ENCODE measurements at places on chromosomes 3 and 15.

GRCh38 chr3:121627211-121627610, 33.5 kb downstream of the HCLS1 start:
- DNase-seq, result no peak

- no peak for DNase-seq
Observed at GRCh38 chr3:101138817-101139216, 145.6 kb upstream of the ABI3BP start.

DNA sequence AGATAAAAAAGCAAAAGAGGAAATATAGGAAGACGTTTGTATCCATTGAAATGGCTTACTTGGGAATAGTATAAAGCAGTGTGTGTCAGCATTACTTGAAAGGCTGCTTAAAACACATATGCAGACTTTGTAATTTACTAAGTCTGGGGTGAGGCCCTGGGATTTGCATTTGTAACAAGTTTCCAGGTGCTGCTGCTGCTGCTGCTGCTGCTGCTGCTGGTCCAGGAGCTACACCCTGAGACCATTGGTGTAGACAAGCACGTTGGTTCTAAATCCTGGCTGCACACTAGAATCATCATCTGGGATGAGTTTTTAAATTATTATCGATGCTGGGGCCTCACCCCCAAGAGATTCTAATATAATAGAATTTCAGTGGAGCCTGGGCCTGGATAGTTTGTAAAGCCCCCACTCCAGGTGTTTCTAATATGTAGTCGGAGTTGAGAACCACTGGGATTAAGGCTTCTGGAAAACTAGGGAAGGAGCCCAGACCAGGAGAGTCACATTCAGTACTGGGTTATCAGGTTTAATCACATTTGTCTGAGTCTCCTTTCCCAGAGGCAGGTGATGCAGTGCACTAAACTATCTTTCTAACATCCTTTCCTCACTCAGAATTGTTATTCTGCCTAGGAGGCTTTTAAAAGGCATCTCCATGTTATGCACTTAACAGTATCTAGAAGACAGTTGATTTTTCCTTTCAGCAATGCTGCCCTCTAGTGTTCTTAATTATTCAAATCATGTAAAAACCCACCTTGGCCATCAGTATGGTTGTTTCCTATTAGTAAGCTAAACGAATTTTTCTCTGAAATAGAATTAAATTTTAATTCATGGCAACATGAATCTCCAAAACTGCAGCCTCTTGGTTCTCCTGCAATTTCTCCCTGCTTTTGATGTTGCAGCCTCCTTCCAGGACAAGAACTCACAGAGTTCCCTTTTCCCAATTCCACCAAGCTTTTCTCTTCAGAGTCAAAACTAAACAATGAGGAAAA, 45.4 kb downstream of the SSR3 start:
- DNase-seq, result peak; percentile 42

GRCh38 chr15:29039466-29040369, 153.9 kb downstream of the APBA2 start:
- no peak for DNase-seq

- DNase-seq, result no peak
Observed at GRCh38 chr3:173553635-173554280, 156.2 kb downstream of the NLGN1 start.

DNA sequence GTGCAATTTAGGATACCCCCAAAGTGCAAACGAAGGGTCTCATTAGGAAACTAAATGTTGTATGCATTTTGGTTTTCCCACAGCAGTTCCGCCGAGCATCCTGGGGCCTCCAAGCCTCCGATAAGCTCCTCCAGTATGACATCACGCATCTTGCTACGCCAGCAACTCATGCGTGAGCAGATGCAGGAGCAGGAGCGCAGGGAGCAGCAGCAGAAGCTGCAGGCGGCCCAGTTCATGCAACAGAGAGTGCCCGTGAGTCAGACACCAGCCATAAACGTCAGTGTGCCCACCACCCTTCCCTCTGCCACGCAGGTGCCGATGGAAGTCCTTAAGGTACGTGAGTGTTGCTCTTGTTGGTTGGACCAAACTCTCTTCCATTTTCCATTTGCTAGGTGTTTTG, 120.5 kb upstream of the SAMMSON start:
- DNase-seq, result no peak

GRCh38 chr3:79632842-79633241, 135.0 kb downstream of the ROBO1 start:
- no peak for DNase-seq

DNA sequence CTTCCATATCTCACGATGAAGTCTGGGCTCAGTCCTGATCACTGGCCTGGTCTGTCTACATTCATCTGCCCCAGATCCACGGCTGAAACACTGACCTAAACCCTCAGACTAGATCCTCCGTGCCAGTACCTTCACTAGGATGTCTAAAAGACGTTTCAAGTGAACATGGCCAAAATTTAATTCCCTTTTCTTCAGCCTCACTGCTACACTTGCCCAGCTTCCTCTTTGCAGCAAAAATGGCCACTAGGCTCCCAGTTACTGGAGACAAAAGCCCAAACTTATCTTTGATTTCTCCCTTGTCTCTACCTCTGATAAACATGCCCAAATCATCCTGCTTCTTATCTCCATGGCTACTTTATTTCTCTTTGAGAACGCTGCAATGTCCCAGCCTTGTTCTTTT, 1.7 kb downstream of the RASSF1 start:
- no peak for DNase-seq

DNA sequence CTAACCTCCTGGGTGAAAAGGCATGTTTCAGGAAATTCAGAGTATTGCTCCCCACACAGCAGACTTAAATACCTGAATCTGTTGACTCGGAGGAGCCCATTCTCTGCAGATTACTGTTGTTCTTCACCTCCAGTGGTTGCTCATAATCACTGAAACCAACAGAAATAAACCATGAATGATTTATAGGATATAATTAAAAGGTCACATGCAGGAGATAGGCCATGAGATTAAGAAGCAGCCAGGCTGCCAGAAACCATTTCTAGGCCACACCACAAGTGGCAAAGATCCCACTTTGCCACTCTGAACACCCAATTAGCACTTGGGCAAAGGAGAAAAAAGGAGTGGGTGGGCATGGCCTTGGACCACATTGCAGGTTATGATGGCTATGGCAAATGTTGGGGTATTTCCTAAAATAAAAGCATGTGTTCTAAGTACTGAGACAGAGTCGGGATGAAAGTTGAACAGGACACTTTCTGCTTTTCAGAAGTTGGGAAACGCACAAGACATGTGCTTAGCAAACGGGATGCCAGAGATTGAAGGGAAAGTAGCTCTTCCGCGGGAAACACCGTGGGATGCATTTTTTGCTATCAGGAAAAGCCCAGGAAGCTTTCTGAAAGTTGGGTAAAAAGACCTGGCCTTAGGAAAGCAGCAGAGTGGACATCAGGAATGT, 1.5 kb downstream of the CDC25A start:
- no peak for DNase-seq

- no peak for DNase-seq
Observed at GRCh38 chr3:184230081-184230602, 757 bp downstream of the VWA5B2 start.

DNA sequence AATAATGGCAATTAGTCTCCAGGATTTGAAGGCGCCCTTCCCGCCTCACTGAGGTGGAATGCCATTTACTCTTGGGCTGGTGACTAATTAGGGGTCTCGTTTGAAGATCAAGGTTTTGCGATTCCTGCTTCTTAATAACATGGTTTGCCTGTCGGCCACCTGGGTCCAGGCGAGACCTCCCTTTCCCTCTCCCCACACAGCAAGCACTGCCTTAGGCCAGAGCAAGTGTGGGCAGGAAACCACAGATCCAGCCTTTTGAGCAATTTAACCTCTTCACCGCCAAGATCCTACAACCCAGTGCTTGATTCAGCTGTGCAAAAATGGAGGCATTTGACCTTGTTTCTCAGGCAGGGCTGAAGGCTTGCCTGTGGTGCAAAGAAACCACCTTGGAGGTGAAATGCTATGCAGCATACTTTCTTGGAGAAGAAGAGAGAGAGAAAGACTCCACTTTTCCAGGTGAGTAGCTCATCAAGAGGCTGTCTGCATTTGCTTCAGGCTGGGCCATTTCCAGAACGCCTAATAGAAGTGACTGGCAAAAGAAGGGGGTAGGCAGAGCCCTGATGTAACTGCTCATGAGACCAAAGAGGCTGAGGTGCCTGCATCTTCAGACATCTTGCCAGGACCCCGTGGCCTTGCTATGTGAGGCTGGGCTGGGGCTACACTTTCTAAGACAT, 34.1 kb upstream of the WNT5A start:
- no peak for DNase-seq

- no peak for DNase-seq
Observed at GRCh38 chr3:189042832-189043231, 128.9 kb upstream of the TPRG1 start.

- no peak for DNase-seq
Observed at GRCh38 chr15:92623435-92623834, 32.1 kb downstream of the FAM174B start.

DNA sequence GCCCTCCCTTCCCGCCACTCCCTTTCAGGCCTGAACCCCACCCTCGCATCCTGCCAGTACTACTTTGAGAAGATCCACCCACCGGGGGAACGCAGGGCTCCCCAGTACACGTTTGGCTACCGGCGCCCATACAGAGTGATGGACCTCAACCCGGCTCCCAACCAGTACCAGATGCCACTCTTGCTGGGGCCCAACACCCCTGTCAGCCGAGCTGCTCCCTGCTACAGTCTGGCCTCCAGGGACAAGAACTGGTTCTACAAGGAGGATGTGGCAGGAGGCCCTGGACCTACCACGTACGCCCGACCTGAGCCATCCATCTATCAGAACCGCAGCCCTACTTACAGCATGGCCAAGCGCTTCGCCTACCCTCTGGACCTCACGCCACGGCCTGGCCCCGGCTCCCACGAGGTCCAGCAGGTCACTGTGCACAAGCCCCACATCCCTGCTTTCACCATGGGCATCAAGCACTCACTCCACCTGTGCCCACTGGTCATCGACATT, 14.4 kb upstream of the CSPG4 start:
- DNase-seq, result no peak

- DNase-seq, result no peak
Observed at GRCh38 chr15:64344651-64345294, 11.2 kb downstream of the CSNK1G1 start.

- no peak for DNase-seq
Observed at GRCh38 chr3:27639271-27639670, 82.9 kb downstream of the EOMES start.

Measured in NCI-H1930 (cell line).